Cardiac muscle cell (in vitro differentiated cells and primary cell): ENCODE measurements at places on chromosomes 12 and 14.

DNA sequence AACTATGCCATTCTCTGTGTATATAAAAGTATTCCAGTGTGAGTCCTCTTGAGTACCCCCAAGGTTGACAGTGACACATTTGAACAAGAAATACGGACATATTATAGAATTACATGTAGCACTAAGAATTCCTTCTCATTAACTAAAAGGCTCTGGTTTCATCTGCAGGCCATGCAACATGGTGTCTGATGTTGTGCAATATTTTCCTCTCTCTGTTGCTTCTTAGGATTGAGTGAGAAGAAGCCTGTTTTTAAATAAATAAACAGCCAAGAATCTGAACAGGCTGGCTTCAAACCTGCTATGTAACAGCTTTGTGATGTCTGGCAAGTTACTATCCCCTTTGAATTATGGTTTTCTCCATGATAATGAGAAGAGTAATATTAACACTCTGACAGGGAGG is 22.2 kb upstream of the CCER1 start:
- no peak overlapping the region for H3K4me3 ChIP-seq
- H3K4me1 ChIP-seq = no peaks in the 10 kb centered on the region
- H3K36me3 ChIP-seq = no peaks in the 10 kb centered on the region
- DNase-seq = no peak

- no peak for DNase-seq
- no peak overlapping the region for H3K27ac ChIP-seq
- no peaks in the 10 kb centered on the region for H3K27me3 ChIP-seq
Observed at GRCh38 chr12:103830025-103830725, 10.9 kb downstream of the NT5DC3 start.

GRCh38 chr14:99078426-99078825 is 193.6 kb downstream of the BCL11B start:
- no peaks in the 10 kb centered on the region for H3K27me3 ChIP-seq
- H3K4me1 ChIP-seq = no peaks in the 10 kb centered on the region
- H3K36me3 ChIP-seq = no peaks in the 10 kb centered on the region
- H3K27ac ChIP-seq = no peak overlapping the region

DNA sequence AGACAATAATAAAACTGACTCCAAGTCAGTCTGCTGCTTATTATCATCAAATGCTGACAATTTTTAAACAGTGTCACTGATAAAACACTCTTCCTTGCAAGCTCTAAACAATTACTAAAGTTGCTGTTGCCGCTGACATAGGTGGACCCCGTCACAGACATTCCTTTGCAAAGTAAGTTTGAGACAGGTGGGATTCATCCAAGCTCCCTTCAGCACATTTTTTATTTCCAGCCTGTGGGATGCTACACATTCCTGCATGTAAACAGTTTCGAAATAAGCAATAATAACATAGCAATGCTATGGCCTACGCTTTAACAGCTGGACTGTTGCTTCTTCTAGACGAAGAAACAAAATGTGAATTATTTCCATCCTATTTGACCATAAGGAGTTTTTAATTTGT is 85.4 kb upstream of the HIF1A start:
- peaks cover 11% of the 10 kb centered on the region for H3K4me1 ChIP-seq
- no peak overlapping the region for H3K27ac ChIP-seq
- DNase-seq = peak; percentile 90
- H3K27me3 ChIP-seq = no peaks in the 10 kb centered on the region
- H3K36me3 ChIP-seq = no peaks in the 10 kb centered on the region
- no peak overlapping the region for H3K4me3 ChIP-seq

DNA sequence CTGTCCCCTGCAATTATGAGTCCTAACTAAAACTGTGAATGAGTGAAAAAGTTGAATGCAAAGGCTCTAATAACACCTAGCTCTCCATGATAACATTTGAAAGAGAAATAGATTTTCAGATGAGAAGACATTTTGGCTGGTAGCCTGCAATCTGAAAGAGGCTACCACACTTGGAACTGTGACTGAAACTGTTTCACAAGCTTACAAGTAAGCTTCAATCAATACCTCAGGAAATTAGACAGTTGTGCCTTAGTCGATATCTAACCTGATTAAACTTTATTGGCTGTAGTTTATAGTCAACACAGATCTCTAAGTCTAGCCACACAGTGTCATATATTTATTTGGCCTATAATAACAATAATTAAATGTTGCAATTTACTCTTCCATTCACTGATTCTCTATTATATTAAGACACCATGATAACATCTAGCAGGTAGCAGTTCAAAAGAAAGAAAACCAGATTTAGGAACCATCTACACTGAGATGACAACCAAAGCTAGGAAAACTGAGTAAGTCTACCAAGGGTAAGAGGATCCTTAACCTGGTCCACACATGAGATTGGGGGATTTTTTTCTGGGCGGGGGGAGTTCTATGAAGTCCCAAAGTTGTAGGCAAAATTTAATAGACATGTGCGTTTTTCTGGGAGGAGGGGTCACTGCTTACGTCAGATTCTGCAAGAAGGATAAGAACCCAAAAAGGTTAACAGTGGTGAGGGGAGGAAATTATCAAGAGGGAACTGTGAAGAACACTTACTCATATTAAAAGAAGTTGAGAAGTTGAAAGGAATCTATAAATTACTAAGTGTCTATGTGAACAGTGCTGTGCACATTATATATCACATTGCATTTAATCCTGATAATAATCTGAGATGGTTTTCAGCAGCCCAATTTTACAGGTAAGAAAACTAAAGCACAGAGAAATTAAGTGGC is 65.8 kb downstream of the NUMB start:
- DNase-seq = no peak
- no peak overlapping the region for H3K4me3 ChIP-seq
- H3K27ac ChIP-seq = no peak overlapping the region
- no peaks in the 10 kb centered on the region for H3K27me3 ChIP-seq

DNA sequence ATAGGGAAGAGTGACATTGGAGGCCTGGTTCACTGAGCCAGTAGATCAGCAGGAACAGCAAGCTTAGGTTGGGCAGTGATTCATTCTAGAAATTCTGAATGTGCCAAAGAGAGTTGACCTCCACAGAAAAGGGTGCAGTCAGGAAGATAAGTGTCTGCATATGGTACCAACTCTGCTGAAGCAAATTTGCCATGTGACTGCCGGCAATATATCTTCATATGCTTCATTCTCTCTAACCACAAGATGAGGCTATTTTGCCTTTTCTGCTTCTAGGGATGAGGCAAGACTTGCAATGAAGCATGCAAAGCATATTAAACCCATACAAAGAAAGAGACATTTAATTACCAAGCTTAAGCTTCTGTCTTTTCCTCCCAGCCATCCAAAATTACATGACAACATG is 13.6 kb downstream of the CCDC198 start:
- peaks cover 24% of the 10 kb centered on the region for H3K27me3 ChIP-seq
- no peak overlapping the region for H3K4me3 ChIP-seq
- no peak overlapping the region for H3K27ac ChIP-seq
- DNase-seq = no peak
- H3K36me3 ChIP-seq = no peaks in the 10 kb centered on the region
- H3K4me1 ChIP-seq = peaks cover 22% of the 10 kb centered on the region

DNA sequence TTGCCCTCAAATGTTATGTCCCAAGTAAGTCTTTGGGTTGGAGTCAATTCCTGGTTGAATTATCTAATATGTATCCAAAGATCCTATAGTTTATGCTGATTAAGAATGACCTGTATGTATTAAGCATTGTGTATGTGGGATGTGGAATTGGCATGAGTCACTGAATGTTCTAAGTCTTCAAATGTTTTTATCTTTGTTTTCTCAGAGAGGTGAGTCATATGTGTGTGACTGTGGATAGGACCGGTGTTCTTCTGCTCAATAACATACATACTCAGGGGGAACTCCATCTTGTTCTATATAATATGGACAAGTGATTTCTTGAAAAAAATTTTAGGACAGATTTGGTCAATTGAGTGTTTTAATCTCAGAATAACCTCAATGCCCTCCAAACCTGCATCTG is 57.9 kb downstream of the NAV3 start:
- no peaks in the 10 kb centered on the region for H3K4me1 ChIP-seq
- no peak overlapping the region for H3K4me3 ChIP-seq
- H3K36me3 ChIP-seq = no peaks in the 10 kb centered on the region
- DNase-seq = no peak
- H3K27me3 ChIP-seq = no peaks in the 10 kb centered on the region
